Neural progenitor cell (in vitro differentiated cells): ENCODE measurements at places on chromosomes 3 and 15. TPM values are rescaled to one million over a fixed set of nuclear protein-coding genes. Genes with fewer than 3 reads are reported as not detected.
A peak's percentile ranks its signal among the peaks of the same experiment; 100 is the strongest.

The BSN gene
- total RNA-seq = 0.17 and 0.53 TPM in 2 replicates

The MORF4L1 gene
- 633 and 930 TPM in 2 replicates for total RNA-seq

The FBXO40 gene
- not detected in 2 replicates for total RNA-seq

The PAQR9 gene
- 1.7 and 2.2 TPM in 2 replicates for total RNA-seq

The KLHDC8B gene
- 14.8 and 45.1 TPM in 2 replicates for total RNA-seq

The SLC25A26 gene
- total RNA-seq = 17.0 and 21.9 TPM in 2 replicates

The PGBD4 gene
- 0.93 and 1.7 TPM in 2 replicates for total RNA-seq

The LPP gene
- total RNA-seq = 18.9 and 27.4 TPM in 2 replicates

GRCh38 chr3:33233884-33234283 lies 15.3 kb upstream of the SUSD5 start:
- no peak for DNase-seq

- DNase-seq = no peak
These were observed 19.4 kb upstream of the ACAP2 start for GRCh38 chr3:195462308-195462610.

DNA sequence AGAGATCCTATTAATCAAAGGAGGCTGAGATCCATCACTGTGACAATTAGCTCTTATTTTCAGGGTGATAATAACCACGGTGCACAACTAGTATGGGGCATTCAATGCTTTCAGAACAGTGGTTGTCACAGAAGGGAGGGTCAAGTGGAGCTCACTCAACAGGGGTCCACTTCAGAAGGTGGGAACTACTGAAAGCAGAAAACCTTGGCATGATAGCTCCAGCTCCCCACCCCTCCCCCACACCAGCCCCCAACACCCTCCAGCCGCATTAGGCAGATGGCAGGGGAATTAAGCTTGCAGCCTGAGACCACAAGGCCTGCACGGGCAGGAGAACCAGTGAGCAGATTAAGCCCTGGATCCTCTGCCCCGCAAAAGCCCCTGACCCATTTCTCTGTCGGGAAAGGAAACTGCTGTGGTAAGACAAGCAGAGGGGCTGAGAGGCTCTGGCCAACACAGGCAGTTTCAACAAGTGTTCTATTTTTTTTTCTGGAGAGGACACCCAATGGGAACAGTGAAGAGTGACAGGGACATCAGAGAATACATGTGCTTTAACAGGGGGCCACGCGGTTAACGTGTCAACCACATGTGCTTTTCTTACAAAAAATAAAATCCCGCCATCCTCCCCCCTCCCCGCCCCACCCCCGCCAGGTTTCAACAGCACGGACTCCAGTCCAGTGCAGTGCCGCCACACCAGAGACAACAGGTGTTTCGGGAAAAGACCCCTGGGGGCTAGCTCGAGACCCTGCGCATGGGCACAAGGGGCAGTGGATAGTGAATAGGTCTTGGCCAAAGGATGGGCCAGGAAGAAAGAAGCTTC lies 997 bp downstream of the FYCO1 start:
- peak; percentile 55 for DNase-seq

GRCh38 chr3:186365202-186365974 lies 3.4 kb upstream of the DGKG start:
- no peak for DNase-seq

DNA sequence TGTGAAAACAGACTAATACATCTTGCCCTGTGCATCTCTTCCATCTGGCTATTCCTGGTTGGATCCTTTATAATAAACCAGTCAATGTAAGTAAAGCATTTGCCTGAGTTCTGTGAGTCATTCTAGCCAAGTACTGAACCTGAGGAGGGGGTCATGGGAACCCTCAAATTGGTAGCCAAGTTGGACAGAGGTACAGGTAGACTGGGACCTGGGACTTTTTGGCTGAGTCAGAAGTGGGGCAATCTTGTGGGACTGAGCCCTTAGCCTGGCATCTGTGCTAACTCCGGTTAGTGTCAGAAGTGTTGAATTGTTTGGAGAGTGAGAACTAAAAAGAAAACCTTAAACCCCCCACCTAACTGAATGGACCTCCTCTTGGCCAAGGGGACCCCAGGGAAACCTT lies 21.0 kb upstream of the LIMD1 start:
- no peak for DNase-seq

DNA sequence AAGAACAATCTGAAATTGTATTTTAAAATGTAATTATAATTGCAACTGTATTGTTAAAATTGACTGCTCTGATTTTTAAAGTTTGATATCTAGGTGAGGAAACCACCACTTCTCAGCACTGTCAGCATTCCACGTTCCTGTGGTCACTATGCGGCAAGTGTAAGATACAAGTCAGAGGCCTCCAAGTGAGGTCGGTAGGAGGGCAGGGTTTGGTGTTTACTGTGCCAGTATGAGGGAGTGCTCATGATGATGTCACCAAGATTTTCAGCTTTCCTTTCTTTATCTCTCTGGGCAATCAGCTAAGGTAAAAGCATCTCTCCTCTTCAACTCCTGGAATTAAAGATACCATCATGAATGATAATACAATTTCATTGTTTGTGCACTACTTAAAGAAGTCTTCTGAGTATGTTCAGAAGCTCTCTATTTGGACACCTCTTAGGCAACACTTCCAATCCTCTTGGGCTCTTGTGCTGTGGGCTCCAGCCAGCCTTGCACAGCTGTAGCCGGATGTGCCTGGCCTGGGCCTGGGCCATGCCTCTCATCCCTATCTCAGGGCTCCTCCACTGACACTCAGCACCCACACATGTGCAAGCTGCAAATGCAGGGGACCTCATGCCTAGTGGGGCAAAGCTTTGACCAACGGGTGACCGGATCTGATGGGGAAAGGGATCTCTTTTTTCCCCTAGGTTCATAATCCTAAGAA lies 42.9 kb downstream of the CCR3 start:
- DNase-seq = no peak

DNA sequence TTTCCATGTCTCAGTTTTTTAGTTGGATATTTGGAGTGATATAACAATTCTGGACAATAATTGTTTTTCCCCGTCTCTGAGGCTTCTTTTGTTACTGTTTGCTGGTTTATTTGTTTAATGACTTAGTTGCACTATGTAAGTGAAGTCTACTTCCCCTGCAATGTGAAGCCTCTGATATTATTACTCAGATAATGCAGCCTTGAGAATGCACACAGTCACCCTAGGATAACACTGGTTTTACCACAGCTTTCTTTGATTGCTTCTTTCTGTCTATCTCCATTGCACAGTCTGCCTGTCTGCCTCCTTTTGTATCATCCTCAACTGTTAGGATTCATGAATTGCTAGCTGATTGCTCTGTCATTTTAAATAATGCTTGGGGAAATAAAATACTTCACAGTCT lies 208.7 kb upstream of the ROBO1 start:
- DNase-seq = no peak

DNA sequence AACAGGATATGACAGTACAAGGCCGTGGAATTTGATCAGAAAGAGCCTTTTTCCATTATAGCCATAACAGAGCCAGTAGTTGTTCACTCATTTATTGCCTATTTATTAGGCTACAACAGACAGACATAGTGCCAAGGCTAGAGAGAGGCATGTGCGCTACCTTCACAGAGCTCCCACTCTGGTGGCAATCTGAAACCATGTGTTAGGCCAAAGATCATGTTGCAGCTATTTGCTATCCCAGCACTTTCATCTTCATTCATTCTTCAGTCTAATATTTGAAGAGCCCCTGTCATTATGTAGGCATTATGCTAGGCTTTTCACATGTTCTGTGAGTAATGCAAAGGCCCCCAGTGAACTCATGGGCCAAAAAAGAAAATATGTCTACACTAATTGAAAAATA lies 404.8 kb downstream of the IGSF11 start:
- DNase-seq = no peak

- no peak for DNase-seq
These were observed 33.6 kb downstream of the SQOR start for GRCh38 chr15:45668386-45668785.

GRCh38 chr3:53709860-53710674 lies 136.2 kb downstream of the CHDH start:
- peak; percentile 89 for DNase-seq

DNA sequence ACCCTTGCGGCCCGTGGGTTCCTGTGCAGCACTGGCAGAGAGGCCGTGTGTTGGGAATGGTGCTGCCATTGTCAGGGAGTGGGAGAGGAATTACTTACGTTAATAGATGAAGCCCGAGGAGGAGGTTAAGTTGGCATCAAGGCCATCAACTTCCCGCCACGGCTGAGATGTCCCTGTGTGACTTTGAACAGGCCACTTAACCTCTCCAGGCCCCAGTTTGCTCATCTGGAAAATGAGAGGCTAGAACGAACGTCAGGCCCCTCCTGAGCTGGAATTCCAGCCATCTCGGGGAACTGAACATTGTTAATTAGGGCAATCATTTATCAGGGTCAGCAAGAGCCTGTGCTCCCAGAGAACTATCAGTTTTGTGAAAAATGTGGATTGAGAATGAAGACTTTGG lies 91.4 kb upstream of the MYZAP start:
- DNase-seq = no peak

- DNase-seq = peak; percentile 43
These were observed 380.9 kb downstream of the EDEM1 start for GRCh38 chr3:5568451-5568850.

DNA sequence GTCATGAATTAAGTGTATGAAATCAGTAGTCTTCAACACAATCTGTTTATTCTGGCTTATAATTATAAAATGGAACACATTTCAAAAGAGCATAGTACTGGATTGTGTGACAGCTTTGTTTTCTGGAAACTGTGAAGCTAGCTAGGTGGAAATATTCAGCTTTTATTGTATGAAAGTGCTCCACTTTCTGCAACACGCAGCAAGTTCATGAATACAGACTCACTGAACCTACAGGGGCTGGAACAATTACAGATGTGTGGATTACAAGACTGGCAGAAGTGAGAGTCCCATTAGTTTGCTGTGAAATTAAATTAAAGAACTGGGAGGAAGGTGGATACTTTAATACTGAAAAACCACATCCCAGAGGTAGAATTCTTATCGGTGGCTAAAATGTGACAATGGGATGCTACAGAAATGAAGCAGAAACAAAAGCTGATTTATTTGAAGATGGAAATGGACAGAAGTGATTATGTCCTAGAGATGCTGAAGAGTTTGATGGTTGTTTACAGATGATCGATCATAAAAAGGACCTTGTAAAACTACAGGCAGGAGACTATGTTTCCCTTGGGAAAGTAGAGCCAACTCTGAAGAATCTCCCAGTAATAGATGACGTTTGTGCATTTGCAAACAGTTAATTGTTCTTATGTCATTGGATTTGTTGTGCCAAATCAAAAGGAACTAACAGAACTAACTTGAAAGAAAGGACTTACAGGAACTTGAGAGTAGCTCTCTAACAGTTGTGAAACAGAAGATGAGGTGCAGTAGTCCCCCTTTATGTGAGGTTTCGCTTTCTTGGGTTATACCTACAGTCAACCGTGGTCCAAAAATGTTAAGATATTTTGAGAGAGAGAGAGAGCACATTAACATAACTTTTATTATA lies 15.7 kb downstream of the TF start:
- no peak for DNase-seq

- DNase-seq = peak; percentile 6
These were observed 713.5 kb downstream of the GRM7 start for GRCh38 chr3:7574435-7574834.

- no peak for DNase-seq
These were observed 36.2 kb downstream of the SLC6A11 start for GRCh38 chr3:10852066-10852808.

GRCh38 chr15:56249092-56249491 lies 5.4 kb upstream of the RFX7 start:
- DNase-seq = peak; percentile 76

- DNase-seq = peak; percentile 74
These were observed 1.8 kb upstream of the ZMYND10 start for GRCh38 chr3:50347187-50347813.

DNA sequence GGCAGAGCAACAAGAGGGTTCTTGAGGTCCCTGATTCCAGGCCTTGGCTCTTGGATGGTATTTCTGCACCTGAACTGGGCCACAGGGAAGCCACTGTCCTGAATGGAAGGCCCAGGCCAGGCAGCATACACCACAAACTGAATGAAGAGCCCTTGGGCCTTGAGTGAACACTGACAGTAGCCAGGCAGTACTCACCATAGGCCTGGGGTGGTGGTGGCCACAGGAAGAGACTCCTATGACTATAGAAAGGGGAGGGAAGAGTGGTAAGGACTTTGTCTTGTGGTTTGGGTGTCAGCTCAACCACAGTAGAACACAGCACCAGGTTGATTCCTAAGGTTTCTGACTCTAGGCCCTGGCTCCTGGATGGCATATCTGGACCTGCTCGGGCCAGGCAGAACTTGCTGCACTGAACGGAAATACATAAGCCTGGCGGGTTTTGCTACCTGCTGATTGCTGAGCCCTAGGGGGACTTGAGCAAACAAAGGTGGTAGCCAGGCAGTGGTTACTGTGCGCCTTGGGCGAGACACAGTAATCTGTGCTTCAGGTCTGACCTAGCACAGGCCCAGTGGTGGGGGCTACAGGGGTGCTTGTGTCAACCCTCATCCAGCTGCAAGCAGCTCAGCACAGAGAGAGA lies 241.4 kb downstream of the ISL2 start:
- no peak for DNase-seq

GRCh38 chr3:176041812-176042211 lies 1155.5 kb downstream of the TBL1XR1 start:
- no peak for DNase-seq

DNA sequence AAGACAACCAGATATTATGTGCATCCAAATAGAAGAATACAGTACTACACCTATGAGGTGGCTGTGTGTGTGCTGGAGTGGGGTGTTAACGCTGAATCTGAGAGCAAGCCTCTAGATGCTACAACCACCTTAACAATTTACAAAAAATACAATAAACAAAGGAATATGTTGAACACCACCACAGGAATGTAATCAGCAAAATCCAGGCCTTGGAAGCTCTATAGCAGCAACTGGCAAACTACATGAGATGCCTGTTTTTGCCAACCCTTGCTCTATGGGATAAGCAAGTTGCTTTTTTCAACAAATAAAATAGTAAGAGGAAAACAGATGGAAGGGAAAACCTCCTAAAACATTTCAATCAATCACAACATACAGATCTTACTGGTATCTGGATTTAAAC lies 23.9 kb downstream of the SLTM start:
- no peak for DNase-seq

- DNase-seq = no peak
These were observed 24.9 kb upstream of the AADACL2 start for GRCh38 chr3:151708868-151709267.

DNA sequence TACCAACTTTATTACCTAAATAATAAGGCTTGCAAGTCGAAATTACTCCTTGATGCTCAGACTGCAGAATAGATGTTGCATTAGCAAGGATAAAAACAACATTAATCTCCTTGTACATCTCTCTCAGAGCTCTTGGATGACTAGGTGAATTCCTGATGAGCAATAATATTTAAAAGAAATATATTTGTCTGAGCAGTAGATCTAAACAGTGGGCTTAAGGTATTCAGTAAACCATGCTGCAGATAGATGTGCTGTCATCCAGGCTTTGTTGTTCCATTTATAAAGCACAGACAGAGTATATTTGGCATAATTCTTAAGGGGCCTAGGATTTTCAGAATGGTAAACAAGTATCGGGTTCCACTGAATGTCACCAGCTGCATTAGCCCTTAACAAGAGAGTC lies 257.1 kb downstream of the TUSC7 start:
- no peak for DNase-seq

GRCh38 chr3:42544492-42545283 lies 37.1 kb downstream of the SEC22C start:
- no peak for DNase-seq

GRCh38 chr3:45950686-45951600 lies 7.7 kb downstream of the CXCR6 start:
- no peak for DNase-seq
